Astrocyte (in vitro differentiated cells and primary cell): ENCODE measurements at places on chromosomes 7 and 10. TPM values are rescaled to one million over a fixed set of nuclear protein-coding genes. Genes with fewer than 3 reads are reported as not detected.
A peak's percentile ranks its signal among the peaks of the same experiment; 100 is the strongest.

- peaks cover 11% of the 10 kb centered on the region for H3K4me1 ChIP-seq
- H3K27me3 ChIP-seq, result no peaks in the 10 kb centered on the region
- H3K36me3 ChIP-seq, result peaks cover 36% of the 10 kb centered on the region
- DNase-seq, result no peak
Observed at GRCh38 chr10:5450605-5451384, 38.4 kb downstream of the NET1 start.

DNA sequence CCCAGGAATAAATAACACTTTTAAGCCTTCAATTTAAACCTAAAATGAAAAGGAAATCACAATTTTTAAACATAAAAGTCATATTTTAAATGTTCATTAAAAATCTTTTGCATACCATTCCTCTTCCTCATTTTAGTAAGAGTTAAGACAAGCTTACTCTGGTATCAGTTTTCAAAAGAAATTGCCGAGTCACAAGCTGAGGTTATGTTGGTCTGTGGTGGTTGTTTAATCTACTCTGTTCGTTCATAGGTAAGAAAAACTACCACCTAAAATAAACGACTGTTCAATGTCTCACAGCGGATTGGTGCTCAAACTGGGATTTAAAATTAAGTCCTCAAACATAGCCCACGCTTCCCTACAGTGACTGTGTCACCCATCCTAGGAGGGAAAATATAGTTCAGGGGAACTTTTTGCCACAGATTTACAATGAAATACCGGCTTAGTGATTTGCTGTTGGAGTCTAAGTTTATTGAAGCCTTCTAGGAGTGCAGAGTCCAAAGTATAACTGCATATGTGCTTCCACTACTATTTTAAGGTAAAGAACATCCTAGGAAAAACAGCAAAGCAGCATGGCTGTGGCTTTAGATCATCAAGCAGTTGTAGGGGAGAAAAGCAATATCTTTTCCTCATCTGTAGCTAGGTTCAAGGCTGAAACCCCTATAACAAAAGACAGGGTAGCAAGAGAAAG is 61.1 kb downstream of the GNAT3 start:
- H3K27ac ChIP-seq, result no peak overlapping the region
- H3K4me1 ChIP-seq, result no peaks in the 10 kb centered on the region
- no peaks in the 10 kb centered on the region for H3K36me3 ChIP-seq

GRCh38 chr7:105690325-105690945 is 109.1 kb upstream of the EFCAB10 start:
- H3K36me3 ChIP-seq, result no peaks in the 10 kb centered on the region

DNA sequence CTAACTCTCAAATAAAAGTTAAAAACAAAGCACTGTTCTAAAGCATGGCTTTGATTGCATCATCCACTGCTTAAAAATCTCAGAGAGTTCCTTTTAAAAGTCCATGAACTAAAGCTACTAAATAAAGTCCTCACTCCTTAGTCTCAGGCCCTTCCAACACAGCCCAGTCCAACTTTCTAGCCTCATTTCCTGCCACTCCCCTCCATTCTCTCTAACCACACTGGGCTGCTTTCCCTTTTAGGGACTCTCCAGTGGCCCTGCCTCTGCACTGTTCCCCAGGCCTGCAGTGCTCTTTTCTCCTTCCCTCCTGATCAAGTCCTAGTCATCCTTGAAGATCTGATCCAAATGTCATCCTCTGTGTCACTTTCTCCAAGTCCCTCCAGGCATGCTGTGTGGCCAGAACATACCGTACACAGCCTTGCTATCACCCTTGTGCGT is 56.9 kb upstream of the PPP1R3C start:
- DNase-seq, result peak; percentile 62
- H3K27me3 ChIP-seq, result no peaks in the 10 kb centered on the region
- no peaks in the 10 kb centered on the region for H3K4me1 ChIP-seq
- H3K36me3 ChIP-seq, result no peaks in the 10 kb centered on the region
- H3K27ac ChIP-seq, result no peak overlapping the region

- no peak for DNase-seq
Observed at GRCh38 chr10:132186488-132187429, at the start of gene DPYSL4. Gene DPYSL4, plus strand, starts transcription at chr10:132186948. Its CDS starts 116 bp downstream, at chr10:132187064.

DNA sequence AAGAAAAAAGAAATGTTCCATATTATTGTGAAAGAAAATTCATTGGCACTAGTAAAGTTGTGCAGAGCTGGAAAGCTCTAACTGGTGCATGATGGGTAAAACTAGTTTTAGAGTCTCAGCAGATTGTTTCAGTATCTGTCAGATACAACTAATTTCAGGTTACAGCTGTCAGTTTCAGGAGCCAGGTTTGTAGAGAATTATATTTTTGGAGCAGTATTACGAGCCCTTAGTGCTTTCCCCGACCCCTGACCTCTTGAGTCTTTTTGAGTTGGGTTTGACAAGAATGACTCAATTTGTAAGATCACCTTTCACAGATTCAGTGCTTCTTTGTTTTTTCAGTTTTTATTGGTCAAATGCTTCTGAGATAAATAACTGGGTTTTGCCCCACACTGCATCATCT is 366.4 kb upstream of the PLXDC2 start:
- H3K36me3 ChIP-seq, result no peaks in the 10 kb centered on the region
- no peaks in the 10 kb centered on the region for H3K4me1 ChIP-seq
- H3K27ac ChIP-seq, result no peak overlapping the region
- no peak overlapping the region for H3K4me3 ChIP-seq
- DNase-seq, result no peak

Gene IFIT3
- total RNA-seq, result 171 and 193 TPM in 2 replicates

Gene CALCR
- total RNA-seq, result 5.4 and 5.7 TPM in 2 replicates

Gene ACSL5
- 0.68 and 0.79 TPM in 2 replicates for total RNA-seq
